Stimulated activated CD8-positive, alpha-beta memory T cell treated with anti-CD3 and anti-CD28 coated beads, Interleukin-12 subunit alpha, Interleukin-12 subunit beta, amount 100 ng/mL, for 1 hour (primary cell): ENCODE measurements at places on chromosomes 6 and 20.

DNA sequence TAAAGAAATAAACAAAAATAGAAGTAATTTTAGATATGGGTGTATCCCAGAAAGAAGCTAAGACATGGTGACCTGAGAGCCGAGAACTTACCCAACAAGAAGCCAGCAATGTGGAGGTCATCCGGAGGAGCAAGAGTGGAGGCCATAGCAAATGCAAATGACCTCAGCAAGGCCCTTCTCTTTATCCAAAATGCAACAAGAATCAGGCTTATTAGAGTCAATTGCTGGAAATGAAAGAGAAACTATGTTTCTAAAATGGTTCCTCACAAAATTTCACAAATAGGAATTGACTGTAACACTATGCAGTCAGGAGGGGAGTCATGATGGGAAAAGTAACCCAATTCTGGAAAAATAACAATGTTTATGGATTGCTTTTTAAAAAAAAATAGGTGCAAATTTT is 90.4 kb downstream of the TNFAIP3 start:
- DNase-seq: no peak

DNA sequence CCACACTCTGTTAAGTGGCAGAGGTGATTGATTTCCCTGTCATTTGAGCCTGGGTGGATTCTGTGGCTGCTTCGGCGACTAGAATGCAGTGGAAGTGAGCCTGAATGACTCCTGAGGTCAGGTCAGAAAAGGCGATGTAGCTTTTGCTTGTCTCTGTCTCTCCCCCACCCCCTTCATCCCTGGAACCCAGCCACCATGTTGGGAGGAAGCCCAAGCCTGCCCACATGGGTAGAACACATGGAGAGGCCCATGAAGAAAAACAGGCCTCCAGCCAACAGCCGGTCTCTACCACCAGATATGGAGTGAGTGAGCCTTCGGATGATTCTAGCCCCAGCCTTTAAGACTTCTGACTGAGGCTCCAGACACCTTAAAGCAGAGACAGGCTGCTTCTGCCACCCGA is 181.0 kb downstream of the TFAP2C start:
- DNase-seq: no peak

GRCh38 chr6:14883921-14884320 is 361.9 kb upstream of the JARID2 start:
- no peak for DNase-seq

DNA sequence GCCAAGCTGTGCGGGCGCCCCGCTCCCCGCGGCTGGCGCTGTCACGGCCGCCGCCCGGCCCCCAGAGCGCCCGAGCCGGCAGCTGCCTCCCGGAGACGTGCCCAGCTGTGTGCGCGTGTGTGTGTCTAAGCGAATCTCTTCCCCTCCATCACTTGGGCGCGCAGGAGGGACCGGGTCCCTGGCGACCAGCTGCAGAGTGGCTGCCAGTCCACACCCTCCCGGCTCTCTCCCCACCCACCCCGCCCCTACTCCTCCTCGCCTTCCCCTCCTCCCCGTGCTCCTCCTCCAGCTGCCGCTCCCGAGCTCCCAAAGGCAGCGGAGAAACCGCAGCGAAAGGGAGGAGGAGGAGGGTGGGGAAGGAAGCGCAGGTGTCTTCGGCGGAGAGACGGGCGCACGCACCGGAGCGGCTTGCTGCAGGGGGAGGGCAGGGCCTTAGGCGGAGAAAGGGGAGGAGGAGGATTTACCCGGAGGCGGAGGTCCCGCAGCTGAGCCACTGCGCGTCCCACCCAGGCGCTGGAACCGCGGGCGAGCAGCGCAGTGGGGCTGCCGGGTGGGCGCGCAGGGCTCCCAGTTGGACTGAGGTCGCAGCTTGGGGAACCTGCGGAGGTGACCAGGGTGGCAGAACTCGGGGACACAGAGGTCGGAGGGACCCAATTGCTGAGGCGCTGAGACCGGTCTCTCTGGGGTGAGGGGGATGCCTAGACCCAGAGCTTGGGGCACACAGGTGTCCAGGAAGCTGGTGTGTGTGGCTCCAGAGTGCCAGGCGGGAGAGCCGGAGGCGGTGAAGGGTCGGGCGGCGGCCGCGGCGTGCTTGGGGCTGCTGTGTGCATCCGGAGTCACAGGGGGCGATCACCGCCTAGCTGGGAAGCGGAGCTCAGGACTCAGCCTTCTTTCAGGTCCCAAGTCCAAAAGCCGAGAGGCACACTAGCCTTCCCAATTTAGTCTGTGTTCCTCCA is at the start of gene HS3ST5:
TSS of gene HS3ST5 (minus strand) at position 198 of the 956 bp plus-strand sequence. CDS start 280,178 bp downstream, outside the sequence.
- no peak for DNase-seq

DNA sequence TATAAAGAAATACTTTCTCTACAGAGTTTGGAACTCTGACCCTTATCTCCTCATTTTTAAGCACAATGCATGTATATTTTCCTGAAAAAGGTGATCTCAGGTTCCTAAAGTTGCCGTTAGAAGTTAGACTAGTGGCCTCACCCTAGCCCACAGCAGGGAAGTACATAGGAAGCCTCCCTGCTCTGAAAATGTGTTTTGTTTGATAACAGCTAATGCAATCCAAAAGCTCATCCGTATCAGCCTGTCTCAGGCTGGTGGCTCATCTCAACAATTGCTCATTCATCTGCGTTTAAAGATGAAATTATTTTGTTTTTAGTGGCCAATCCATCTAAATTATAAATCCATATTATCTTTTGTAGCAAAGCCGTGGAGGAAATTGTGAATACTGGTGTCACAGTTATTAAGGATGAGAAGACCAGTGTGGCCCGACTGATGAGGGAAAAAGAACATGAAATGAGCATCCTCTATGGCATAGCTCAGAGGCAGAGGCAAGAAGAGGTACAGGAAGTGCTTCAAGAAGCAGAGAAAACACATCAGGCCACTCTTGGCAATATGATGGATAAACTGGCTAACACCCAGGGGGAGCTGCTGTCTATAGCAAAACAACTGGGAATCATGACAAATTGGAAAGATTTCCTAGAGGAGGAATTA is 20.1 kb downstream of the C6orf163 start:
- no peak for DNase-seq

DNA sequence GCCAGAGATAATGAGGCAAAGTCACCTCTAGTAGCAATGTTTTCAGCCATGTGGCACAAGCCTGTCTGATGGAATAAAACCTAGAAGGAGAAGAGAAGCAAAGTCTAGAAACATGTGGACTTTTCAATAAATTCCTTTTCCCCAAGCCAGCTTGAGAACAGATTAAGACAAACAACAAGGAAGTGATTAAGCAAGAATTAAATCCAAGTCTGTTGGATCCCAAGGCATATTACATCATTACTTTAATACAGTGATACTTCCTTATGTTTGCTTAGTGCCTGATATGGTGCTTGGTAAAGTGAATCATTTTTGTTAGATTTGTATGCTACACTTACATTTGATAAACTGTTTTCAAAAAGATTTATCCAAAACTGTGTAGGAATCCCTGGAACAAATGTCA is 260.3 kb upstream of the FAM83B start:
- DNase-seq: no peak

- DNase-seq: peak; percentile 2
These were observed 864.2 kb downstream of the KIF16B start for GRCh38 chr20:15708984-15709598.

DNA sequence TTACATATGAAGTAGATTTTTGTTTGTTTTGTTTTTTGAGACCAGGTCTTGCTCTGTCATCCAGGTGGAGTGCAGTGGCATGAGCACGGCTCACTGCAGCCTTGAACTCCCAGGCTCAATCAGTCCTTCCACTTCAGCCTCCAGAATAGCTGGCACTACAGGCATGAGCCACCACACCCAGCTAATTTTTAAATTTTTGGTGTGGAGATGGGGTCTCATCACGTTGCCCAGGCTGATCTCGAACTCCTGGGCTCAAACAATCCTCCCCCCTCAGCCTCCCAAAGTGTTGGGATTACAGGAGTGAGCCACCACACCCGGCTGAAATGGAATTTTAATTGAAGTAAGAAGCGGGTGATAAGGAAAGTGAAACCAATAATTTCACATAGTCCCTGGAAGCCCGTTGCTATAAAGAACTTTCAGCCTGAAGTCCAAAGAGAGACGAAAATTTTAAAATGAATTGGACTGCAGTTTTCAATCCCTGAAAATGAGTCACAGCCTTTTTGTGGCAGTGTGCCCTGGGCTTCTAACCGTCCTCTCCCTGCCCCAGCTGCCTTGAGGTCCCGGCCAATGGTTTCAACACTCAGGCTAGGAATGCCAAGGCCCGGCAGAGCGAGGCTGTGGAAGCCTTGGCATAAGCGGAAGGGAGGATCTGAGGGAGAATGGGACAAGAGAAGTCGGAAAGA is 757 bp downstream of the RAET1E start:
- DNase-seq: no peak

DNA sequence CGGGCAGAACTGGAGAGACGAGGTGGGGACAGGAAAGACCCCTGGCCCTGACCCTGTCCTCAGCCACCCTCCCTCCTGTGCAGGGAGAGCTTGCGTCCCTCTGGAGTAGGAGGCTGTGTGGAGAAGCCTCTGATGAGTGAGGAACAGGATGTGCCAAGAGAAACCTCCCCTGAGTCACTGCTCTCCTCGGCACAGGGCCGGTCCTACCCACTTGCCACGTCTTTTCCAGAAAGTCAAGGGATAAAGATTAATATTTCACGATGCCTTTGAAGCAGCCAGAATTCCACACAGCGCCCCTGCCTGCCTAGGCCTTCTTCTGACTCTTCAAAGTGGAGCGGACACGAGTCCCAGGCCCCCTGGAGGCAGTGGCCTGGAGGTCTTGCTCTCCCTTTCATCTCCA is 34.9 kb upstream of the THBS2 start:
- no peak for DNase-seq

DNA sequence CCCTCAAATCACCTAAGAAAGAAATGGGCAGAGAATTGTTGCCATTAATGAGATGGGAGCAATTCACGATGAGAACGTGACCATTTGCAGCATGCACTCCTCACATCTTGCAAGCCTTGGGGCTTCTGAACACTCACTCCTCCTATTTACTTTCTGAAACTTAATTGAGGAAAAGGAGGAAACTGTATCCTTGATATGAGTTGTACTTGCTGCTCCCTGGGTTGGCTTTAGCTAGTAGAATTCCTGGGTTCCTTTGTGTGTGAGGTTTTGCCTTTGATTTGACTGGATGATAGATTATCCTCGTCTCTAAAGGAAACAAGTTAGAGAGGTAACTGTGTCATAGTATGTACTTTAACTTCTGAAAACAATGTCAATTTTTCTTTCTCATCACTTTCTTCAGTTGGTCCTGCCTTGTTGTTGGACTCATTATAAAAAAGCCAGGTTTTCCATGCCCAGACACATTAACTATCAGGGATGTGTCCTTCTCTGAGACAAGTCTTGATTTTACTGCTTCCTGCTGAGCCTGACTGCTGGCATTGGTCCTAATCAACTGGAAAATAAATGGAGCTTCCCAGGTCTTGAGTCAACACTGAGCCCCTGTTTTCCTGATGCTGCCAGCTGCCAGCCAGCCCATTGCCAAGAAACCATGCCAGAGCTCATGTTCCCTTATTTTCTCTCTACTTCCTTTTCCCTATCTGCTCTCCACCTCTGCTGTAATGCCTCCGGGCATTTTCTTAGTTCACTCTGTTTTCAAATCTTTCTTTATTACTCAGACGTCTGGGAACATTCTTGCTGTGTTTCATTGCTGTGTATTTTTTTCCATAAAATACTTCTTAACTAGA is 6.0 kb upstream of the MRAP2 start:
- no peak for DNase-seq

DNA sequence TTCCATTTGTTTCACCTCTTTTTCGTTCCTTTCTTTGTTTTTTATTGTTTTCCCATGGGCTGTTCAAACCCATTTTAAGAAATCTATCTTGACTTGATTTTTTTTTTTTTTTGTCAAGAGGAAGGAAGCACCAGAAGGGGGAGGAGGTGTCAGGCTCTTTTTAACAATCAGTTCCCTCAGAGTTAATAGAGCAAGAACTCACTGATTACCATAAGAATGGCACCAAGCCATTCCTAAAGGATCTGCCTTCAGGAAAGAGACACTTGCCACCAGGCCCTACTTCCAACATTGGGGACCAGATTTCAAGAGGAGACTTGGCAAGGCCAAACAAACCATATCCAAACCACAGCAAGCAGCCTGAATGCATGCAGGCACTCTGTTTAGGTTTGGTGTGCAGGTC is 168.0 kb downstream of the OTOR start:
- DNase-seq: no peak

GRCh38 chr6:155645325-155645724 is 189.7 kb upstream of the NOX3 start:
- no peak for DNase-seq

GRCh38 chr6:33671744-33672072 is 39.8 kb downstream of the UQCC2 start:
- no peak for DNase-seq

DNA sequence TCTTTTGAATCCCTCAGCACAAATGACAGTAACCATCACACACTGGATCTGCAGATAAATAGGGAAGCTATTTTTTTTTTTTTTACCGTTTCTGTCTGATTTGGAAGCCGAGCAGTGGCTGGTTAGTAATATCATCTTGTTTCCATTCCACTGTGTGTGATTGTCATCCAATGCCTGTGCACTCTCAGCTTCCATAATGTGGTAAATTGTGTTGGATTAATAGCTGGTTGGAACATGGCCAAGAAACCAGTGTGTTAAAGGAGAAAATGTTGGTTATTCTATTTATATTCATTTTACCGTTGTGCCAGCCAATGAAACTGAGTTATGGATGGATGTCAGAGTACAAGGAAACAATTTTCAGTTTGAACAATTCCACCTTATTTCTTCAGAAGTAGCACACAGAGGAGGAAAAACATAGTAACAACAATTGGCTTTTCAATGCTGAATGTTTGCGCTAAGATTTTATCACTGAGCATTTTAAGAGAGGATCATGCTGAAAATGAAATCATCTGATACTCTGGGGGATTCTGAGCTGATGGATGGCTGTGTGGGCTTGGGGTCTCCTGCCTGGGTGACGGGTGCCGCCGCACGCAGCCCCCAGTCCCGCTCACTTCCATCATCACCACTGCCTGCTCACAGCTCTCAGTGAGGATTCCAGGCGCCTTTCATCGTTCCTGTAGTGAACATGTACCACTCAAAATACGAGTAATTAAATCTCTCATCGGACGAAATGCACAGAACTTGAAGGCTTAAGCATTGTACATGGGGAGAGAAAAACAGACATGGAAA is 40.7 kb upstream of the EXOC2 start:
- no peak for DNase-seq

DNA sequence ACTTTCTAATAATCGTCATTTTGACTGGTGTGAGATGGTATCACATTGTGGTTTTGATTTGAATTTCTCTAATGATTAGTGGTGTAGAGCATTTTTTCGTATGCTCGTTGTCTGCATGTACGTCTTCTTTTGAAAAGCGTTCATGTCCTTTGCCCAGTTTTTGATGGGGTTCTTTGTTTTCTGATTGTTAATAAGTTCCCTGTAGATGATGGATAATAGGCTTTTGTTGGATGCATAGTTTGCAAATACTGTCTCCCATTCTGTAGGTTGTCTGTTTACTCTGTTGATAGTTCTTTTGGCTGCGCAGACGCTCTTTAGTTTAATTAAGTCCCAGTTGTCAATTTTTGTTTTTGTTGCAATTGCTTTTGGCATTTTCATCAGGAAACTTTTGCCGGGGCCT is 32.3 kb upstream of the XRN2 start:
- DNase-seq: no peak
